ENCODE measurements at places on chromosomes 7 and 10. TPM values are rescaled to one million over a fixed set of nuclear protein-coding genes. Genes with fewer than 3 reads are reported as not detected.
A peak's percentile ranks its signal among the peaks of the same experiment; 100 is the strongest.

The SEMA4G gene
- 0.58 TPM for total RNA-seq

DNA sequence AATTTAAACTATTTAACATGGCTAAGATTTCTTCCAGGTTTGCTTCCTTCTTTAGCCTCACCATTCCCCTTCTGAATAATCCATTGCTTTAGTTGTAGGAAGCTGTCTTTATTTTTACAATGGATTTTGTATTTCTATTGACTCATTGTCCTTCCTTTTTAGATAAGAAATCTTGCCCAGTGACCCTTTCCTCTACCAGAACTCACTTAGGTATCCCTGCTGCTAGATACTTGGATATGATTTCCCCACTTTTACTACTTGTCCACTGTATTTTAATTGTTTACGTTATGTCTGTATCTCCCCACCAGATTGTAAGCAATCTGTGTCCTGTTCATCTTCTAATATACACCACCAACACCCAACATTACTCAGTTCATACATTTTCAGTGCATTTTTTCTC is 47.7 kb upstream of the MDFIC start:
- peaks cover 1% of the 10 kb centered on the region for H3K36me3 ChIP-seq
- H3K4me1 ChIP-seq, result no peaks in the 10 kb centered on the region
- no peak overlapping the region for H3K4me3 ChIP-seq
- no peak for DNase-seq

- no peak overlapping the region for H3K4me3 ChIP-seq
- no peak overlapping the region for H3K27ac ChIP-seq
These were observed 90.0 kb downstream of the PLXNA4 start for GRCh38 chr7:132486274-132486610.

DNA sequence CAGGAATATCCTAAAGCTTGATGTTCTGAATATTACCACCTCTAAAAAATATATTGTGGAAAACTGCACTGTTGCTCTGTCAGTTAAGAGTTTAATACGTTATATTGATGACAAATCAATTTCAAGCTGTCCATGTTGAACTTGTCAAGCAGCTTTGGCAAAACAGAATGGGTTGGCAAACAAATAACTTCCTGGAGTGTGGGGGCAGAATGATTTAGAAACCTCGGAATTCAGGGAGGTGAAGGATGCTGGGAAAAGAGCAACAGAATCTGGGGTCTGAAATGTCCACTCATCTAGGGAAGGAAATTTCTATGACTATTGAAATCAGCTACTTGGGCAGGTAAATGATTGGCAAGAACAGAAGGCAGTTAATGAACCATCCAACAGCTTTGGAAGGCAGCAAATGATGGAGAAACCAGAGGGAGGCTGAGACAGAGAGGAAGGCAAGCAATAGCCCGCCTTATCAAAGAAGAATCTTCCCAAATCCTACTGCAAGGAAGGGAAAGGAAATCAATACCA is 95.1 kb upstream of the PALS2 start:
- no peak for DNase-seq
- no peaks in the 10 kb centered on the region for H3K4me1 ChIP-seq
- no peak overlapping the region for H3K4me3 ChIP-seq
- H3K27me3 ChIP-seq, result peaks cover 14% of the 10 kb centered on the region

DNA sequence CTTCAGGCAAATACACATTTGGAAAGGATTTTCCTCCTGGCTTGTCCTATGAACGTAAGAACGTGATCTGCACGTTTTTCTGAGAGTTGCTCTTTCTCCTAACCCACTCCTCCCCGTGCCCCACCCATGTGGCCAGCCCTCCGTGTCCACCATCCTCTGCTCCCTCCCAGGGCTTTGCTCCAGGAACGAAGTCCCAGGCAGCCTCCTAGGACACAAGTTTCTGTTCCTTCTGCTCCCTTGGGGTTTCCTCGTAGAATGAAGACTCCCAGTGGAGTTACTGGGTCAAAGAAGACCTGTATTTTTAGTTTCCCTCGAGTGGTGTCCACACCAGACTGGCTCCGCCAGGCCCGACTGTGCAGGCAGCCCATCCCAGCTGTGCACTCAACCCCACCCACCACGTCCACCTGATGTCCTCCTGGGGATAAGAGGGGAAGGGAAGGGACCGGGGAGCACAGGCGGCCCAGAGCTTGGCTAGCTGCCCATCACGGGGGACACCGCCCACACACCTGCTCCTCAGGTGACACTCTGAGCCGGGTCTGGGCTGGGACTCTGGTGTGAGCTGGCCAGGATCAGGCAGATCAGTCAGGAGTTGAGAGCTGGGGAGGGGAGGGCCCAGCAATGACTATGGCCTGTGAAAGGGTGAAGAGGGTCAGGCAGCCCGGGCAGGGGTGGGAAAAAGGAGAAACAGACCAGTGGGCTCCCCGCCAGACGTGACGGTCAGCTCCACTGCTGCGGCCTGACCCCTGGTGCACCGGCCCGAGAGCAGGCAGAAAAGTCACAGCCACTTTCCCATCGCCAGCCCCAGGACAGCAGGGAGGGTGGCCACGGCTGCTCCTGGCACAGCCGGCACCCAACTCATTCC is 54.3 kb upstream of the PPP2R2D start:
- H3K27ac ChIP-seq, result no peak overlapping the region
- H3K36me3 ChIP-seq, result no peaks in the 10 kb centered on the region
- H3K4me1 ChIP-seq, result no peaks in the 10 kb centered on the region
- H3K4me3 ChIP-seq, result no peak overlapping the region

GRCh38 chr7:2894118-2894940 is 50.2 kb upstream of the GNA12 start:
- peak; percentile 84 for DNase-seq
- peaks cover 23% of the 10 kb centered on the region for H3K4me1 ChIP-seq
- peaks cover 6% of the 10 kb centered on the region for H3K36me3 ChIP-seq
- H3K27ac ChIP-seq, result peak overlapping the region; percentile 94
- peak overlapping the region; percentile 73 for H3K4me3 ChIP-seq

The ANKRD61 gene
- 0.33 TPM for total RNA-seq

GRCh38 chr7:128378637-128379036 is 17.1 kb upstream of the PRRT4 start:
- H3K27ac ChIP-seq, result no peak overlapping the region
- no peaks in the 10 kb centered on the region for H3K4me1 ChIP-seq
- DNase-seq, result no peak
- H3K27me3 ChIP-seq, result no peaks in the 10 kb centered on the region
- H3K4me3 ChIP-seq, result no peak overlapping the region

- no peaks in the 10 kb centered on the region for H3K27me3 ChIP-seq
- no peak overlapping the region for H3K4me3 ChIP-seq
- no peak for DNase-seq
- H3K4me1 ChIP-seq, result peaks cover 49% of the 10 kb centered on the region
- H3K36me3 ChIP-seq, result no peaks in the 10 kb centered on the region
These were observed 9.6 kb upstream of the TACR2 start for GRCh38 chr10:69426376-69426727.

The SPACDR gene
- 3.9 TPM for total RNA-seq

- H3K36me3 ChIP-seq, result no peaks in the 10 kb centered on the region
- no peaks in the 10 kb centered on the region for H3K4me1 ChIP-seq
- H3K27me3 ChIP-seq, result peaks cover 15% of the 10 kb centered on the region
- DNase-seq, result no peak
- H3K27ac ChIP-seq, result no peak overlapping the region
- H3K4me3 ChIP-seq, result no peak overlapping the region
These were observed 85.9 kb downstream of the FRMD4A start for GRCh38 chr10:14244801-14245211.

DNA sequence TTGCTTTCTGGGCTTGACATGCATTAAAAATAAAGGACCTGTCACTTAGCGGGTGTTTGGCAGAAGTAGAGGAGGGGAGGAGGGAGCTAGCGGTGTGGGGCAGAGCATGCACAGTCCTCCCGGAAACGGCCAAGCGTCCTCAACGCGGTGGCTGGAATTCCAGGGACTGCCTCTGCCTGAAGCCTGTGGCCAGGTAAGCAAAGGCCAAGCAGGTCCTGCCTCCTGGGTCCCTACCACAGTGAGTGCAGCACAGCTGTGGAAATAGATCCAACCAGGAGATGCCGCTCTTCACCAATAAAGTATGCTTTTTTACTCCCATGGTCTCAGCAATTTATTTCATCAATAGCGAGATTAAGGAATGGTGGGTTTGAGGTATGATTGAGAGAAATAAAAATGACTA is 323.4 kb downstream of the WDR37 start:
- H3K36me3 ChIP-seq, result no peaks in the 10 kb centered on the region
- H3K4me3 ChIP-seq, result no peak overlapping the region
- peaks cover 47% of the 10 kb centered on the region for H3K27me3 ChIP-seq
- no peak overlapping the region for H3K27ac ChIP-seq
- H3K4me1 ChIP-seq, result no peaks in the 10 kb centered on the region
- no peak for DNase-seq

- H3K27ac ChIP-seq, result no peak overlapping the region
- H3K27me3 ChIP-seq, result no peaks in the 10 kb centered on the region
- no peaks in the 10 kb centered on the region for H3K4me1 ChIP-seq
- no peak overlapping the region for H3K4me3 ChIP-seq
- no peaks in the 10 kb centered on the region for H3K36me3 ChIP-seq
These were observed 103.0 kb downstream of the DOCK4 start for GRCh38 chr7:112103246-112103645.

DNA sequence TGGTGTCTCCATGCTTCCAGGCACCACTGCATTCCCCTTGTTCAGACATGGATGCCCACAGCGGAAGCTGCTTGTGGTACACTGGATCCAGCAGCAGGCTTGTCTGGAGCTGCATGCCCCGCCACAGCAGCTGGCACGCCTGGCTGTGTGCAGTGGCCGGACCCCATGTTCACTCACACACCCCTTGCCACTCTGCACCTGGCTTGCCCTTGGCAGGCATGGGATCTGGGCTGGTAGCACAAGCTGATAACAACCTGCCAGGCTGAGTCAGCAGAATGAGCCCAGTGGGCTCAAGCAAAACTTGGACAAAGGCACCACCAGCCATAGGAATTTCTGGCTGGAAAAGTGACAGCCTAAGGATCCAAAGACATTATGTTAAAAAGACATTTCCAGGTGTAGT is 91.8 kb upstream of the TMEM168 start:
- H3K27me3 ChIP-seq, result no peaks in the 10 kb centered on the region
- no peak overlapping the region for H3K4me3 ChIP-seq
- peaks cover 15% of the 10 kb centered on the region for H3K36me3 ChIP-seq
- H3K27ac ChIP-seq, result no peak overlapping the region

The COL17A1 gene
- not detected for total RNA-seq

- peaks cover 57% of the 10 kb centered on the region for H3K4me1 ChIP-seq
- peak; percentile 82 for DNase-seq
- H3K27me3 ChIP-seq, result no peaks in the 10 kb centered on the region
- H3K36me3 ChIP-seq, result no peaks in the 10 kb centered on the region
- peak overlapping the region; percentile 71 for H3K4me3 ChIP-seq
These were observed 15.6 kb downstream of the ATG9B start for GRCh38 chr7:151008511-151009323.

DNA sequence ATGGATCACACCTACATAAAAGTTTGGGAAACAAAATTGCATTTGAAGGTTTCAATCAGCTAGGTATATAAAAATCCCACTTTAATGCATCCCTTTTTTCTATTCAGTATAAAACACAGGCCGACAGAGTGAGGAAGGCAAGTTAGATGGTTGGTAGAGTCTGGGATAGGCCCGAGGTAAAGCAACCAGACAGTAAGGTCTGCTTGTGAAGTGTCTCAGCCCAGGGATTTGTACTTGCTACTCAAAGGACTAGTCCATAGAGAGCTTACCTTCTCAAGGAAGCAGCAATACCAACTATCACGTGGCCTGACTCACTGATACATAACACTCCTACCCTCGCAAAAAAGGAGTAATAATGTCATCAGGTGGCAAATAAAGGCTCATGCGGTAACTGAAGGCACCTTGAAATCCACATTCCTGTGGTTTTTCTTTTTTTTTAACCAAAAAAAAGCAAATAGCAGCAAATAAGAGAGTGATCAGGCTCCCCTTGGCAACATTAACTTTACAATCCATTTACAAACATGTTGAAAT is 56.2 kb upstream of the ATP6V0A4 start:
- H3K27ac ChIP-seq, result no peak overlapping the region
- H3K36me3 ChIP-seq, result peaks cover 5% of the 10 kb centered on the region
- H3K27me3 ChIP-seq, result peaks cover 9% of the 10 kb centered on the region
- H3K4me1 ChIP-seq, result peaks cover 9% of the 10 kb centered on the region
- no peak overlapping the region for H3K4me3 ChIP-seq

The MMD2 gene
- not detected for total RNA-seq

GRCh38 chr7:108299251-108299973 is 156.8 kb downstream of the NRCAM start:
- H3K27me3 ChIP-seq, result peaks cover 3% of the 10 kb centered on the region
- no peak for DNase-seq
- H3K27ac ChIP-seq, result no peak overlapping the region
- no peak overlapping the region for H3K4me3 ChIP-seq
- no peaks in the 10 kb centered on the region for H3K4me1 ChIP-seq

GRCh38 chr7:3143869-3144775 is 100.5 kb upstream of the CARD11 start:
- no peaks in the 10 kb centered on the region for H3K36me3 ChIP-seq
- no peak overlapping the region for H3K27ac ChIP-seq
- DNase-seq, result peak; percentile 2
- H3K27me3 ChIP-seq, result no peaks in the 10 kb centered on the region

DNA sequence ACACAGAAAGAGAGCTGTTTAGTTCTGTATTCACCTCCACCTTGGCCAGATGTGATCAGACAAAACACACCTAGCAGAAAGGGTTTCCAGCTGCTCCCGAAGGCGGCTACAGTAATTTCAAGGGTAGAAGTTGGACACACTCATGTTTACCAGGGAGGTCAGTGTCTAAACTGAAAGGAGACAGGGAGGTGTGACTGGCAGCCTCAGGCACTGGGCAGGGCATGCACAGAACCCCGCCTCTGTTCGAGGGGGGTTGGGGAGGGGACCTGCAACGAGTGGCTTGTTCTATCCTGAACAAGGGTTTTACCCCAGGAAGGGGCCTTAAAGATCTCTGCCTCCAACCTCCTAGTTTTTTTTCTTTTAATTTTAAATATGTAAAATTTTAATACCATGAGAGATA is 49.6 kb downstream of the BPGM start:
- H3K4me3 ChIP-seq, result no peak overlapping the region
- no peaks in the 10 kb centered on the region for H3K27me3 ChIP-seq
- H3K36me3 ChIP-seq, result no peaks in the 10 kb centered on the region
- no peak for DNase-seq

DNA sequence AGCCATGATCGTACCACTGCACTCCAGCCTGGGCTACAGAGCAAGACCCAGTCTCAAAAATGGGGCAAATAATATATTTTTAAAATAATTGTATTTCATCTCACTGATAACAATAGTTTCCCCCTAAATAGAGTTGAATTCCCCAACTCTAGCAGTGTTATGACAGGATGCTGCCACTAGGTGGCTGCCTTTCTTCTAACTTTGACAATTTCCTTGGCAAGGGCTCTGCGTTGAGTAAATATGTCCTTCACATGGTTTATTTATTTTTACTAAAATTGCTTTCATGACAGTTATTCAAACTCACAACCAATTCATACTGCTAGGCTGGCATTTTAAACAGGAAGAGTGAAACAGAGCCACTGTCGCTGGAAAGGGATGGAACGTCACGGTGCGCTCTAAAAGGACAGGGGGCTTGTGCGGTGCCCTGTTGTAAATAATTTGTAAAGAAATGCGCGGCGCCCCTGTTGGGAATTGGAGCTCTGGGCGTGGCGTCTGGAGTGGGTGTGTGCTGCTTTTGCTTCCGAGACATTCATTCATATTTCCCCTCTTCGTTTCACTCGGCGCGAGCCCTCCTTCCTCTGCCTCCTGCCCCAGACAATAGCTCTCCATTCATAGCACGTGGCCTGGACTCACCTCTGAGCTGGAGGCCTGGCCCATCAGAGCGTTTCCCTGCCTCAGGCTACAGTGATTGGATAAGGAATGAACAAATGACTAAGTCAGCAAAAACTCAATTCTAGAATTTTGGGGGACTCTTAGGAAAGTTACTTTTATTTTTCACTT is 20.5 kb upstream of the PITRM1 start:
- H3K4me3 ChIP-seq, result no peak overlapping the region
- H3K4me1 ChIP-seq, result peaks cover 7% of the 10 kb centered on the region
- peak; percentile 62 for DNase-seq
- H3K36me3 ChIP-seq, result no peaks in the 10 kb centered on the region
- no peak overlapping the region for H3K27ac ChIP-seq

- DNase-seq, result no peak
- H3K4me3 ChIP-seq, result no peak overlapping the region
- no peak overlapping the region for H3K27ac ChIP-seq
- H3K36me3 ChIP-seq, result no peaks in the 10 kb centered on the region
These were observed 11.9 kb upstream of the DMTF1 start for GRCh38 chr7:87140271-87140748.

All from activated CD4-positive, alpha-beta memory T cell treated with anti-CD3 and anti-CD28 coated beads for 36 hours (primary cell).